ENCODE measurements at places on chromosomes 13 and 19.

- DNase-seq, result peak; percentile 90
Measured at GRCh38 chr19:46913852-46914430, 53.1 kb downstream of the ARHGAP35 start.

DNA sequence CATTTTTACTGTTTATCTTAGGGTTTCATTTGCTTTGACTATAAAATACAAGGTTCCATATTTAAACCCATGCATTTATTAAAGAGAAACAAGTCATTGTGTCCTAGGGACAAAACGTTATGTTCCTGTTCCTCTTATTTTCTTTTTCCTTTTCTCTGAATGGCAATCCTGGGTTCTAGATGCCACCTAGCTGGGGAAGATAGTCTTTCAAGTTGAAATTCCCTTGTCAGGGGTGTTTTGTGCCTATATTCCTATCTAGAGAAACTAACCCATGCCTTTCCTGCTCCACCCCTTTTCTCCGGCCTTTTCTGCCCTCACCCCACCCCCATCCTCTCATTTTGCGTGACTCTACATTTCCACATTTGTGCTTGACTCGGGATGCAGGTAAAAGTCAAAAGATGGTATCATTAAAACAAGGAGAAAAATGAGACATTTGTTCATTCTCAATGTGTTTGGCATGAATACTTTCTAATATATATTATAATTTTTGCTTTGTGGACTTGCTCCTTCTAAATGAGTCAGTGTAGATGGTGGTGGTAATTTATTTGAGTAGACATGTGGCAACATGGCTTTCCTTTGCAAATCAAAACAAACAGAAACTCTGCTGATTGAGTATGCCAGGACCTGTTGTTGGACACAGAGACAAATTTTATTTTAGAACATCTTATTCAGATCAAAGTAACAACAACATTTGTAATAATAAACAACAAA, 26.8 kb upstream of the STARD13 start:
- peak; percentile 59 for DNase-seq

- peak; percentile 12 for DNase-seq
Measured at GRCh38 chr13:94711561-94712286, 621 bp downstream of the SOX21 start.

DNA sequence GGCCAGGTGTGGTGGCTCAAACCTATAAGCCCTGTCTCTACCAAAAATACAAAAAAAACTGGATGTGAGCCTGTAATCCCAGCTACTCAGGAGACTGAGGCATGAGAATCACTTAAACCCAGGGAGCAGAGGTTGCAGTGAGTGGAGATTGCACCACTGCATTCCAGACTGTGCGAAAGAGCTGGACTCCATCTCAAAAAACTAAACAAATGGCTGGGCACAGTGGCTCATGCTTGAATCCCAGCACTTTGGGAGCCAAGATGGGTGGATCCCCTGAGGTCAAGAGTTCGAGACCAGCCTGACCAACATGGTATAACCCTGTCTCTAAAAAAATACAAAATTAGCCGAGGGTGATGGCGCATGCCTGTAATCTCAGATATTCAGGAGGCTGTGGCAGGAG, 34.9 kb upstream of the ZNF83 start:
- peak; percentile 72 for DNase-seq

GRCh38 chr19:3046698-3047495, 15.4 kb downstream of the TLE5 start:
- DNase-seq, result peak; percentile 38

DNA sequence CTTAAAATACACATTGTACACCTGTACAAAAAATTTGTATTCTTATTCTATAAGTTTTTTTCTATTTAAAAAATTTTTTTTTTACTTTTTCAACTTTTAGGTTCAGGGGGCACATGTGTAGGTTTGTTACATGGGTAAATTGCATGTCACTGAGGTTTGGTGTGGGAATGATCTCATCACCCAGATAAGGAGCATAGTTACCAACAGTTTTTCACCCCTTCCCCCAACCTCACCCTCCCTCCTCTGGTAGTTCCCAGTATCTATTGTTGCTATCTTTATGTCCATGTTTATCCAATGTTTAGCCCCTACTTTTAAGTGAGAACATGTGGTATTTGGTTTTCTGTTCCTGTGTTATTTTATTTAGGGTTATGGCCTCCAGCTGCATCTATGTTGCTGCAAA, 89.9 kb downstream of the CDK8 start:
- DNase-seq, result peak; percentile 32

- no peak for DNase-seq
Measured at GRCh38 chr13:80374444-80374843, 33.5 kb upstream of the SPRY2 start.

- peak; percentile 14 for DNase-seq
Measured at GRCh38 chr13:67299072-67299635, 69.0 kb upstream of the PCDH9 start.

DNA sequence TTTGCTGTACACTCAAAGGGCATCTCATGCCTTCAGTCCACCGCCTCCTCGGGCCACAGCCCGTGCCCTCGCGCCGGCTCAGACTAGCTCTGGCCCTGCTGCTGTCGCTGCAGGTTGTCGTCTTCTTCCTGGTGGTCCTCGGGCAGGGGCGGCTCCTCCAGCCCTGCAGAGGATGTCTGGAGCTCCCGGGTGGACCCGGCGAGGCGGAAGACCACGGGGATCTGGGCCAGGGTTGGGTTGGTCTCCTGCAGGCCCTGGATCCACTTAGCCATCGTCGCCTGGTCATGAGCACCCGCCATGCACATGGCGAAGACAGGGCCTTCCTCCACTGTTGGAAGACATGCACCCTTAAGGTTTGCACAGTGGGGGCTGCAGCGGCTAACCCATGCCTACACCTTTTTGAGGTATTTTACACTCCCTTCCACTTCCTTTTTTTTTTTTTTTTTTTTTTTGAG, 489 bp upstream of the ZNF653 start:
- DNase-seq, result no peak

GRCh38 chr13:111304041-111304544, 16.3 kb upstream of the TEX29 start:
- no peak for DNase-seq

DNA sequence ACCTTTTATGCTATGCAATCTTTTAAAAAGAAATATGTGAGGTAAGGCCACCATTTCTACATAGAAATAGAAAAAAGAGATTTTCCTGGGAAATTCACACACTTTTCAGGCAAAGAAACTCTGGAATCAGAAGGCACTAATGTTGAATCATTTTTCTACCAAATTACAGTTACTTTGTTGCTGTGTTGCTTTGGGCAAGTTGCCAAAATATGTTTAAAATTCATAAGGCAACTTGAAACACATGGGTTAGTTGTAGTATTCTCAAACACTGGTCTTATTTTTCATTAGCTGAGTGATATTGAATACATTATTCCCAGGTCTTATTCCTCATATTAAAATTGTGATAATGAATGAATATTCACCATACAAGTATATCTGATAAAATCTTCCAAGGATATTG, 195.0 kb upstream of the SLITRK1 start:
- no peak for DNase-seq

- no peak for DNase-seq
Measured at GRCh38 chr13:71461892-71462291, 405.1 kb downstream of the DACH1 start.

DNA sequence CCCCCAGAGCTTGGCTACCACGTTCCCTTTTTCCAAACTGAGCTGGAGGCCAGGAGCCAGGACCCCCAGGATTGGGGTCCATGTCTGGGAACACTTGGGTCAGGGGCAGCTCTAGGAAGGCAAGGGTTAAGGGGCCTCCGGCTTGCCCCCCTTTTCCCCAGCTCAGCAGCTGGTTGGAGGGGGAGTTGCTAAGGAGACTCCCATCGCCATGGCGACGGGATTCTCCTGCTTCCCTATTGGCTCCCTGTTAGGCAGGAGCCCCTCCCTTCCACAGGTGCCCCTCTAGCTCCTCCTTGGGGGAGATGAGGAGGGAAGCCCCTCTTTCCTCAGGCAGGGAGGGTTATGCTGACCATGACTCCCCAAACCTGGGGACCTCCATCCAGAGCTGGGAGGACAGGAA, 33.9 kb downstream of the PDE4A start:
- DNase-seq, result no peak

- DNase-seq, result no peak
Measured at GRCh38 chr13:114243971-114244370, 9.3 kb downstream of the CDC16 start.

DNA sequence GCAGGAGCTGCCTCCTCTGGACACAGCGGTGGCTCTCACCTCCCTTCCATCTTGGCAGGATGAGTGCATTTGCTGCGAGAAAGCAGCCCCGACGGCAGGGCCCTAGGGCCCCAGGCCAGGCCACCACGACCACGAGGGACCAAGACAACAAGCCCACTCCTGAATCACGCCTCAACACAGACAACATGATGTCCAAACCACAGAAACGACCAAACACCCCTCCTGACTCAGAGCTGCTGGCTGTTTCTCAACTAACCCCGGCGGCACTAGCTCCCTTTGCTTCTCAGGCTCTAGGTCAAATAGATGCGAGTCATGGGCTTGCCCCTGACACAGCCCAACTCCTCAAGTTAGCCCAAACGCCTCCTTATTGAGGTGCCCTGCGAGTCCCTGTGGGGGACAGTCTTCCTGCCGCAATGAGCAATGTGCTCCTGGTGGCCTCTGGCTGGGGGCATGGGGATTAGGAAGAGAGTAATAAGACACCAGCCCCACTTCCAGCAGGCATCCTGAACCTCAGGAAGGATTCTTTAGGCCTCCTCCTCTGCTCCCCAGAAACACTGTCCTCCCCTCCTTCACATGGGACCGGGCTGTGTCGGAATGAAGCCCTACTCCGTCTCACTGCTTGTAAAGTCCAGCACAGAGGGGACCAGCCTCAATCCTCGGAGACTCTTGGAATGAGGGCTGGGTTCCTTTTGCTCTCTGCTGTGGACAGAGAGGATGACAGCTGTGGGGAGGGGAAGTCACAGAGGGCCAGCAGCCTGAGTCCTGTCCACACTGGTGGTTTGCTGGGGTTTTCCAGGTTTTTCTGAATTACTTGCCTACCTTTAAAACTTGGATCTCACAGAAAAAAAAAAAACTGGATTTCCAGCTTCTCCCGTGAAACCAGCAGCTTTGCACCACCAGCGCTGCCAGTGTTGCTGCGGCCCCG, 6.9 kb upstream of the ATF5 start:
- DNase-seq, result peak; percentile 71

- no peak for DNase-seq
Measured at GRCh38 chr19:3118232-3119070, 17.4 kb upstream of the GNA15 start.

- DNase-seq, result no peak
Measured at GRCh38 chr13:86830046-86830445, 841.1 kb upstream of the SLITRK5 start.

GRCh38 chr19:7869910-7870511, 4.2 kb downstream of the PRR36 start:
- peak; percentile 54 for DNase-seq

- peak; percentile 76 for DNase-seq
Measured at GRCh38 chr13:42821437-42821836, 40.1 kb downstream of the FAM216B start.

DNA sequence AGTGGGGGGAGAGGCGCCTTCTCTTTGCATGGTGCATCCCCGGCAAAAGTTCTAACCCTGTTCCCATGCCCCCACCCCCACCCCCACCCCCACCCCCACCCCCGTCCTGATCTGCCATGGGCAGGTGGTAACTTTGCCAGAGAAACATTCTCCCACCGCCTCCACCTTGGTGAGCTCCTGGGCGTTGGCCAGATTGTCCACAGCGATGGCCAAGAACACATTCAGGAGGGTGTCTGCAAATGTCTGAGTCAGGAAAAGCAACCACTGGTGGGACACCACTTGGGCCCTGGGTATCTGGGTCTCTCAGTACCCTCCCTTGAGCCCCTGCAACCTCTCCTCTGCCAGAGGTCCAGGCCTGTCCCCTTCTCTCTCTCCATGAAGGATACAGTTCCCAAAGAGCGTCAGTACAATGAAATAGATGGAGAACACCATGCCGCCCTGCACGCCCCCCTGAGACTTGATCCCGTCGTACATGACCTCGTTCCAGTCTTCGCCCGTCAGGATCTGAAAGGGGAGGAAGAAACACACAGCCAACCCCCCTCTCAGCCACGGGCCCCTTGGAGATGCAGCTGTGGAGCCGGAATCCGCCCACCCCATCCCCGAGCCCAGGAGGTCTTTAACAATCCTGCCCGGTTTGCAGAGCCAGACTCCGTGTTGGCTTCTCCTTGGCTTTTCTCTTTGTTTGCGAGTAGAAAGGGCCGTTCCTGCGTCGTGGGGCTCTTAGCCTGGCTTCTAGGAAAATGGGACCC, 153.3 kb downstream of the IER2 start:
- no peak for DNase-seq

GRCh38 chr19:15495151-15495550, 13.2 kb upstream of the CYP4F22 start:
- DNase-seq, result no peak

DNA sequence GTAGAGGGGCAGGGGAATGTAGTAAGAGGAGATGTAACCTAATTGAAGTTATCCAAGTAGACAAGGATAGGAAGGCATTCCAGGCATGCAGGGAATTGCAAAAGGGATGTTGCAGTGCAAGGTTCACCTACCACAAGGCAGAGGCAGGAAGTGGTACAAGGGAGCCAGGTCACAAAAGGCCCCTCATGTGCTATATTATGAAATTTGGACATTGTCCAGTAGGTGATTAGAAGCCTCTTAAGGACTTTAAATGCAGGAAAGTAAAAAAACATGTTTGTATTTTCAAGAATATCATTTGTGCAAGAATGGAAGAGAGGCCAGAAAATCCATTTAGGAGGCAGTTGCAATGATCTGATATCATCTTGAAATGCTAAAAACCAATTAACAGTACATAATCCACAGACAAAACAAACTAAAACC, 111.4 kb downstream of the FRY start:
- DNase-seq, result peak; percentile 75

DNA sequence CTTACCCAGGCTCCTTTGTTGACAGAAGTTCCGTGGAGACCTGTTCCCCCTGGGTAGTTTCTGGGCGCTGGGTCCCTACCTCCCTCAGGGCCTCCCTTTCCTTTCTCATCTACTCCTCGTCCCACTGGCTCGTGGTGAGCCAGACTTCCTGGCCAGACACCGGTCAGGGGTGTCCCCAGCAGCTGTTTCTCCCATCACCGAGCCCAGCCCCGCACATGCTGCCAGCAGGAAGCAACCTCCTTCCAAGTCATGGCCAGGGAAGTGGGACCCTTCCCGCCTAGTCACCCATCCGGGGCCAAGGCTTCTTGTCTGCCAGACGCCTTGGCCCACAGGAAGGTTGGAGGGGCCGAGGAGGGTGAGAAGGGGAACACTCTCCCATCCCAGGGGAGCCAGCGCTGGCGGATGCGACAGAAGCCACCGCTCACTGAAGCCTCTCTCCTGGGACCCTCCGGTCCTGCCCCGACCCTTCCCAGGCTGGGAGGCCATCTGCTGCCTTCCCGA, 5.7 kb downstream of the PAK4 start:
- no peak for DNase-seq

GRCh38 chr13:31096654-31097302, 64.9 kb downstream of the HSPH1 start:
- DNase-seq, result no peak

DNA sequence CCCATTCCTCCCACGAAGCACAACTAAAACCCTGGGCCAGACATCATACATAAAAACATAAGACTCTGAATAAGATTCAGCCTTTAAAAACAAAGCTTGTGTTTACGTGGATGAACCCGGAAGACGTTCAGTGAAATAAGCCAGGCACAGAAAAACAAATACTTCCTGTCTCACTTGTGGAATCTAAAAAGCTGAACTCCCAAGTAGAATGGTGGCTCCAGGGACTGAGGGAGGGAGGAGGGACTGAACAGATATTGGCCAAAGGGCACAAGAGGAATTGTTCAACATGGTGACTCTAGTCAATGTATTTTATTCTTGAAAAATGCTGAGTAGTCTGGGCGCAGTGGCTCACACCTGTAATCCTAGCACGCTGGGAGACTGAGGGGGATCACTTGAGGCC, 35.7 kb upstream of the TPM4 start:
- DNase-seq, result peak; percentile 89

- DNase-seq, result no peak
Measured at GRCh38 chr13:95185851-95186250, 115.4 kb downstream of the ABCC4 start.

Data from fibroblast of villous mesenchyme (primary cell).